ENCODE measurements at places on chromosomes 13 and 19.

GRCh38 chr13:51091839-51092238, 19.2 kb downstream of the C13orf42 start:
- no peak for DNase-seq

GRCh38 chr13:112771877-112772538, 82.2 kb downstream of the ATP11A start:
- DNase-seq, result no peak

DNA sequence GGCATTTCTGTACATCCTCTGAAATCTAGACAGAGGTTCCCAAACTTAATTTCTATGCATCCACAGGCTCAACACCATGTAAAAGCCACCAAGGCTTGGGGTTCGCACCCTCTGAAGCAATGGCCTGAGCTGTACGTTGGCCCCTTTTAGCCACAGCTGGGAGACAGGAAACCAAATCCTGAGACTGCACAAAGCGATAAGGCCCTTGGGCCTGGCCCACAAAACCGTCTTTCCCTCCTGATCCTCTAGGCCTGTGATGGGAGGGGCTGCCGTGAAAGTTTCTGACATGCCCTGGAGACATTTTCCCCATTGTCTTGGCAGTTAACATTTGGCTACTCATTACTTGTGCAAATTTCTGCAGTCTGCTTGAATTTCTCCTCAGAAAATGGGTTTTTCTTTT, 766.4 kb downstream of the GPC5 start:
- peak; percentile 93 for DNase-seq

GRCh38 chr19:16660763-16661479, at the start of gene TMEM38A:
Gene TMEM38A, plus strand, starts transcription at chr19:16661139. Its CDS starts 79 bp downstream, at chr19:16661218.
- DNase-seq, result no peak

- DNase-seq, result no peak
Observed at GRCh38 chr19:38869160-38869835, 8.8 kb downstream of the RINL start.

- DNase-seq, result no peak
Observed at GRCh38 chr19:1616875-1617274, 11.6 kb upstream of the UQCR11 start.

DNA sequence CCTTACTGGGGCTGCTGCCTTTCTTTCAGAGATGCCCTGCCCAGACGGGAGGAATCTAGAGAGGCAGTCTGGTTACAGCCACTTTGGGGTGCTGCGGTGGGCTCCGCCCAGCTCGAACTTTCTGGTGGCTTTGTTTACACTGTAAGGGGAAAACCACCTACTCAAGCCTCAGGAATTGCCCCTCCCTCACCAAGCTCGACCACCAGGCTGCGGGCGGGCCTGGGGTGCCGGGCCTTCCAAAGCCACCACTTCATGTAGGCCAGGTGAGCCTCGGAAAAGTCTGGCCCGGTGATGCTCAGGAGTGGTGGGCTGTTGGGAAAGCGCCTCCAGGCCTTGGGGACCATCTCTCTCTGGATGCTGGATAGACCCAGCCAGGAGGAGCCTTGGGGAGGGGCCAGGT, 218.6 kb downstream of the MTUS2 start:
- DNase-seq, result no peak

DNA sequence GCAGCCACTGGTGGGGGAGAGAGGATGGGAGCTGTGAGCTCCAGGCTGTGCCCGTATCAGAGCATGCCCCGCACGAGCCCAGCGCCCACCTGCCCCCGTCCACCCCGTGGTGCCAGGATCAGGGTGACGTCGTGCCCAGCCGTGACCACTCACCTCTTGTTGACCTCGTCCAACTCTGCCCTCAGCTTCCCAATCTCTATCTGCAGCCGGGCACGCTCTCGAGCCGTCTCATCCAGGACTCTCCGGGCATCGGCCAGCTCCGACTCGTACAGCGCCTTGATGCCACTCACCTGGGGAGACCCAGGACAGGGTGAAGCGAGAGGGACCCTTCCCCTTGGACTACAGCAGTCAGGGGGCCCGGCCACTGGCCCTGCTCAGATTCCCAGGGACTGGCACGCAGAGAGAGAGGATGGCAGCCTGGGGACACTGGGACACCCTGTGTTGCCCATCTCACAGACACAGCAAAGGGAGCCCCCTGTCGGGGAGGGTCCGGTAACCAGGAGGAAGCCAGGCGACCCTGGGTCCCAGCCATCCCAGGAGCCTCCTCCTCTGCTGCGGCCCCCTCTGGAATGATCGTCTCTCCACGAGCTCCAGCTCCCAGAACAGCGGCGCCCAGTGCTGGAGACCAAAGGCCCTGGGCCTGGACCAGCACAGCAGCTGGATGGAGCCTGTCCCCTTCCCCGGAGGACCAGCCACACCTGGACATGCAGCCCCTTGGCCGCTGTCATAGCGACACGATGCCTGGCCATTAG, 12.3 kb downstream of the LMNB2 start:
- no peak for DNase-seq

DNA sequence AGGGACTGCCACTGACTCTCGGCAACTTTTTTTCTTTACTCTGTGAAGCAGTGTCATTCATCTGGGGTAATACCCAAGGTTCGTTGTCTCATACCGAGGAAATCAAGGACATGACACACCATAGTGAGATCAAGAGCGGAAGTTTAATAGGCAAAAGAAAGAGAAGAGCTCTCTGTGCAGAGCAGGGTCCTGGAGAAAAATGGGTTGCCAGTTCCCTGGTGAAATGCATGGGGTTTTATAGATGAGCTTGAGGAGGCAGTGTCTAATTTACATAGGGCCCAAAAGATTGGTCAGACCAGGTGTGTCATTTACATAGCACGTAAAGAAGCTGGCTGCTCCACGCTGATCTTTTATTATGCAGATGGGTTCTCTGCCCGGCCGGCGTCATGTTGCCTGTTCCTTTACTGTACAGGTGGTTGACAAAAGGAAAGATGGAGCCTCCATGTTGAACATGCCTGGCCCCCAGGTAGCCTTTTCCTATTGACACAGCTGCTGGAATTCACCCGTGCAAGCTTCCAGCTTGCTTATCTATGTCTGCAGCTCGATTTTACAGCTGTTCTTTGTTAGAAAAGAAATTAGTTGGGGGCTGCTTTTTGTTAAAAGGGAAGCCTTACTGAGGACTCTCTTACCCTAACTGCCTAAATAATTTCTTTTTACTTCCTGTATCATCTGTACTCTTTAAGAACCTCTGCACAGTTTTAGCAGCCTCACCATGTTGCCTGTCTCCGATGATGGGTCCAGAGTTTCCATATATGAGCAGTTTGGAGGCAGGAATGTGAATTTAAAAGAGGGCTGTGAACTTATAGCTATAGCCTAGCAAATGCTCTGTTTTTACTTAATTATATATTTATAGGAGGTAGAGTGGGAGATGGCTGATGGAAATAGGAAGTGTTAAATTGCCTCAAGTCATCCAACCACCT, 98.0 kb upstream of the DIAPH3 start:
- no peak for DNase-seq

DNA sequence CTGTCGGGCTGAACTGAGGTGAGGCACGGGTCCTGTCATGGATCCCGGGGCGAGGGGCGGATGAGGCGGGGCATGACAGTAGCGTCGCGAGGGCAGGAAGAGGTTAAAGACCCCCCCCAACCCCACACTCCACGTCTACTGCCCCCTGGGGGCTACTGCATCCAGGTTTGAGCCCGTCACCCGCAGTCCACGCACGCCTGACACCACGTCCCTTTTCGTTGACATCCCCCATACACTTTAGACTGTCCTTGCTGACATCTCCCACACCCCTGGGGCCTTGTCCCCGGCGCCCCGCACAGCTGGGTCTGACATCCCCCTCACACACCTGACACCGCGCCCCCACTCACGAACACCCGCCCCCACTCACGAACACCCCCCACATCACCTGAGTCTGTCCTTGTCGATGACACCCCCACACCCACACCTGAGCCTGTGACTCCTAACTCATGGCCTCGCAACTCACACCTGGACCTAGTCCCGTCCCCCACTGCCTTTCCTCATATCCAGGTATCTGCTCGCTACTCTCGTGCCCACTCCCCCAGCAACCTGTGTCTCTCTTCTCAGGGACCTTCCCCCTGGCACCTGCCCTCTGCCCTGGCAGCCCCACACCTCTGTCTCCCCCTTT, 416 bp downstream of the SLC25A42 start:
- peak; percentile 57 for DNase-seq

GRCh38 chr13:32042551-32042950, 11.0 kb downstream of the FRY start:
- DNase-seq, result no peak

- no peak for DNase-seq
Observed at GRCh38 chr13:41909506-41909905, 51.4 kb downstream of the VWA8 start.

DNA sequence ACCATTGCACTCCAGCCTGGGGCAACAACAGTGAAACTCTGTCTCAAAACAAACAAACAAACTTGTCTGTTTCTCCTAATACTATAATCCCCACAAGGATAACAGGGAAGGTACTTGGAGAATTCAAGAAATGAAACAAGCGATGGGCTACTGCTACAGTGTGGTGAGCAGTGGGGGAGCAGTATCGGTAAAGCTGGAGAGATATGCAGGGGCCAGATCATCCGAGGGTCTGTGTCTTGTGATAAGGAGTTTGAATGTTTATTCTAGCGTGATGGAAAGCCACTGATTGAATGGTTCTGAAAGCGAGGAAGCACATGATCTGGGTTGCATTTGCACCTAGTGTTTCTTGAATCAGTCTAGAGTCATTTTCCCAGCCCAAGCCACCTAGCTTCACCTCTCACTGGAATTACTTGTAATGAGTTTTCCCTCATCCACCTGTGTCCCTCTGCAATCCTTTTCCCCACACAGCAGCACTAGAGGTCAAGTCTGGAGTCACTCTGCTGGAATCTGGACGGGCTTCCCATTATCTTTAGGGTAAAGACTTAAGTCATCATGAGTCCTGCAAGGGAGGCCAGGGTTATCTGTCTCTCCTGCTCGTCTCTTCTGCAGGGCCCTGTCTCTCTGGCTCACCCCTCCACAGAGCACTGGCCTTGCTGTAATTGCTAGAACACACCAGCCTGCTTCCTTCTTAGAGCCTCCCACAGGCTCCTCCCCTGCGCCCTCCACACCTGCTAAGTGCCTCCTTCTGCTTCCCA, 162.3 kb downstream of the KLF5 start:
- no peak for DNase-seq

- DNase-seq, result peak; percentile 42
Observed at GRCh38 chr13:50572129-50572528, 271.4 kb downstream of the DLEU7 start.

- no peak for DNase-seq
Observed at GRCh38 chr13:29907670-29908069, 57.3 kb upstream of the UBL3 start.

- no peak for DNase-seq
Observed at GRCh38 chr19:6213696-6214641, 65.8 kb downstream of the MLLT1 start.
